ENCODE measurements at places on chromosomes 7 and 10. TPM values are rescaled to one million over a fixed set of nuclear protein-coding genes. Genes with fewer than 3 reads are reported as not detected.

DNA sequence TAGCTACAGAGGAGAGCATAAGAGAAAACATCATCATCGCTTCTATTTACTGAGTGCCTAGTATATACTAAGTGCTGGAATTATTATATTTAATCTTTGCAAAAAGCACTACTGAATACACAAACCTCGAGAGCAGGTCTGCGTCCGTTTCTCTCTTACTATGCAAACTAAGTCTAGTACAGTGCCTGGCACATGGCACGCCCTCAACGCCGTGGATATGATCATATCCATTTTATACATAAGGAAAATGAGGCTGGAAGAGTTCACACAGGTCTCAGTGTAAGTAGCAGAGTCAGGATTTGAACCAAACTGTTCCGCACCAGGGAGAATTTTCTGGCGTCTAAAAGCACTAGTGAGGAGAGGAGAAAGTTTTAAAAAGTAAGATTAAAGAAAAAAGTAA is 17.6 kb downstream of the MXI1 start:
- H3K27me3 ChIP-seq, result no peaks in the 10 kb centered on the region
- H3K4me1 ChIP-seq, result peaks cover 41% of the 10 kb centered on the region
- no peaks in the 10 kb centered on the region for H3K36me3 ChIP-seq
- peak overlapping the region; percentile 95 for H3K27ac ChIP-seq
- DNase-seq, result no peak

Gene CHAT
- not detected for polyA plus RNA-seq

DNA sequence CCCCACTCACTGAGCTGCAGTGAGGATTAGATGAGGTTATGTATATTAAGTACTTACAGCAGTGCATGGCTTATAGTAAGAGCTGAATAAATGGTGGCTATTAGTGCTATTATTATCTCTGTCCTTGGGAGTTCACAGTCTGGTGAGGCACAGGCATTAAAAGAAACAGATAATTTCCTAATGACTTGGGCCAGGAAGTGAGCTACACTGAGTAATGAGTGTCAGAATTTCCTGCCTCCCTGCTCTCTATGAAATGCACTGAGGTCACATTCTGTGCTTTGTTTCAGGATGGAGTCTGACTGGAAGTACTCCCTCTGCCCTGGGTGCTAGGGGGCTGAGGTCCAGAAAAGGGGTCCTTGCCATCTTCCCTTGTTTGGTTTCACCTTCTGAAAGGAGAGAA is 48.7 kb upstream of the LOXL4 start:
- H3K27me3 ChIP-seq, result peaks cover 14% of the 10 kb centered on the region
- no peak for DNase-seq
- H3K27ac ChIP-seq, result peak overlapping the region; percentile 90
- H3K4me3 ChIP-seq, result no peak overlapping the region

DNA sequence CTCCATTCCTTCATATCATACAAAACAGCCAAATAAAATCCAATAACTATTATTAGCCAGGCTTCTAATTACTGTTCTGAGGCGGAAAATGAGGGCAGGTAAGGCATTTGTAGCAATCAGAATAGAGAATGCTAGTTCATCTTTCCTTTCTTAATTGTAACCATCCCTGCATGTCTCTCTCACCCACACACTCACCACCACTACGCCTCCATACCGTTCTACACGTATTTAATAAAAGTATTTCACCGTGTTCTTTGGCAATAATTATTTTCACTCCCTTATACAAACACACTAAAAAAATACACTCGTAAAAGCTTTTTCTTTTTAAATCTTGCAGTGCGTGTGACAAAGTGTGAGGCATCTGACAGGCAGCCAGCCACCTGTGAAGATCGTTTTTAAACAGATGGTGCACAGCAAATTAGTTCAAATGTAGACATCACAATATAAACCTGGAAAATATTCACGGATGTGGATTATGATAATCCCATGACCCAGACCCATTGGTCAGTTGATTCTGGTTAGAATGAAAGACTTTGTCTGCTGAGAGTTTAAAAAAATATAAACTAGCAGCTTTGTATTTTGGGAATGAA is 653.6 kb downstream of the REEP3 start:
- no peaks in the 10 kb centered on the region for H3K27me3 ChIP-seq
- H3K4me3 ChIP-seq, result no peak overlapping the region
- H3K4me1 ChIP-seq, result no peaks in the 10 kb centered on the region
- no peak for DNase-seq

Gene SPDYE9
- 0.25 TPM for polyA plus RNA-seq

DNA sequence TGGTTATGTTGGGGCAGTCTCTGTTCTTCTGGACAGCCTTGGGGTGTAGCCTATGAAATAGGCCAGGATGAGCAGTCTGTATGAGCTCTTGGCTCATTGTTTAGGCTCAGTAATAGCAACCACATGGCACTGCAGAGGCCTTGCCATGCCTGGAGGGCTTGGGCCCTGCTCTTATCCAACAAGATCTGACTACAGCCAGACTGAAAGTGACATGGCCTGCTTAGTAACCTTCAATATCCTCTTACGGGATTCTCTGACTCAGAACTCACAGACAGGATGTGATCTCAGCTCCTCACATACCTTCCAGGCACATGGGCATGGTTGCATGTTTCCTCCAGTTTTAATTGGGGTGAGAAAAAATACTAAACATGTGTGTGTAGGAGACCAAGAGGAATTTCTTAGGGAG is 289.3 kb downstream of the PTEN start:
- no peak for DNase-seq
- H3K4me1 ChIP-seq, result peaks cover 14% of the 10 kb centered on the region
- no peak overlapping the region for H3K27ac ChIP-seq

GRCh38 chr7:124124201-124124600 is 91.3 kb upstream of the TMEM229A start:
- H3K4me1 ChIP-seq, result no peaks in the 10 kb centered on the region
- H3K27me3 ChIP-seq, result no peaks in the 10 kb centered on the region
- no peaks in the 10 kb centered on the region for H3K36me3 ChIP-seq
- H3K27ac ChIP-seq, result no peak overlapping the region

DNA sequence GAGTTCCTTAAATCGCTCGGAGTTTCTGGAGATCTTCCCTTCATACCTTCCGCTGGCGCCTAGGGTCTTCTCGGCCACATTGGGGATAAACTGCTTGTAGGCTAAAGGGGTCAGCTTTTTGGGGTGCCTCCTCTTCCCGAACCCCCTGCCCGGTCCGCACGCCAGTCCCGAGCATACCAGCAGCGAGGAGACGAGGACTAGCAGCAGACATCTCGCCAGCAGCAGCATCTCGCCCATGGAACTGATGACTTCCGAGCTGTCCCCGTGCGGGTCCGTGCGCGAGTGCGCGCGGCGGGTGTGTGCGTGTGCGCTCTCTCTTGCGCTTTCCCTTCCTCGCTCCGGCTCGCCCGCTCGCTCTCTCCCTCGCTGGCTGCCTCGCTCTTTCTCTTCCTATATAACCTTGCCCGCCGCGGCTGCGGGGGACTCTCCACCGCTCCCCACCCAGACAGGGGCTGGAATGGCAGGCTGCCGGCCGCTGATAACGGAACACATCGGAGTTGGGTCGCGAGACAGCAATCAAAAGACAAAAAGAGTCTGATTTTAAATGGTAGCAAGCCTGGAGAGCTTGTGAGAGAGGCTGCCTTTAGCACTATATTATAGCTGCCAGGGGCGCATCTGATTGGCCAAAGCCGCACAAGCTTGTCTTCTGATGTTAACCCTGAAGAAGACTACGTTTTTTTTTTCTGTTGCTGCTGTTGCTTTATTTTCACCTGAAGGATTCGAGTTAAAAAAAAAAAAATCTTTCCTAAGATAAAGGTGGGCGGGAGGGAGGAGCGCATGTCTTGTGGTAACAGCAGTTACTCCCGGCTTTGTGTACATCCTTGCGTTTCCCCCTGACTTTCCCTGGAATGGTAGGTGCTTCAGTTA is at the start of gene SHH:
TSS of gene SHH (minus strand) at position 569 of the 867 bp plus-strand sequence. CDS start at position 228, 341 bp downstream.
- H3K27me3 ChIP-seq, result peaks cover 78% of the 10 kb centered on the region
- H3K36me3 ChIP-seq, result peaks cover 7% of the 10 kb centered on the region
- H3K4me3 ChIP-seq, result peak within 1 kb of the TSS; percentile 84
- H3K4me1 ChIP-seq, result peaks cover 38% of the 10 kb centered on the region

Gene MALSU1
- 61.4 TPM for polyA plus RNA-seq

DNA sequence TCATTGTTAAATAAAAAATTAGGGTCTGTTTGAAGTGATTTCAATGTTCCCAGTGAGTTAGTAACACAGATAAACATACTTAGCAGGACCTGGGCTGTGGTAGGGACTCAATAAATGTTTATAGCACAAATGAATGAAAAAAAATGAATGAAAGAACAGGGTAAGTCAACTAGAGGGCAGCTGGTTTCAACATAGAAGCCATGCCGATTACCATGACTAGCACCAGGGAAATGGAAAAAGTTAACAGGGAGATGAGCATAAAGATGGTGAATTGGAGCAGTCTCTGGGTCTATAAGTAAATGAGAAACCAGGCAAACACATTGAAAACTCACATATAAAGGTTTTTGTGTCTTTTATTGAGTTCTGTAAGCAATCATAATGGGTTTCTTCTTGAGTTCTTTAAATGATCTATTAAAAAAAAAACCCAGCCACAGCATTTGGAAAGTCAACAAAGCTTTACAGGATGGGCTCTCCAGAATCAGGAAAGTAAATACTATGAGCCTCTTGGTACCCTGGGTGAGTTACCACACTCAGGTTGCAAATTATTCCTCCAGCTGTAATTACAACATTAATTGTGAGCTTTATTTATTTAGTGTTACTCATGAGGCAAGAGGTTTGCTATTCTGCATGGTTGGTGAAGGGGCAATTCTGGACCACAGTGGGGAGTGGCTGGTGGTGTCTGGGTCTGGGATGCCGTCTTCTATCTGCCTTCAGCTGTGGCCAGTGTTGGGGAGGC is 46.1 kb upstream of the MTPN start:
- H3K4me3 ChIP-seq, result no peak overlapping the region
- H3K36me3 ChIP-seq, result peaks cover 11% of the 10 kb centered on the region
- DNase-seq, result no peak
- no peak overlapping the region for H3K27ac ChIP-seq

DNA sequence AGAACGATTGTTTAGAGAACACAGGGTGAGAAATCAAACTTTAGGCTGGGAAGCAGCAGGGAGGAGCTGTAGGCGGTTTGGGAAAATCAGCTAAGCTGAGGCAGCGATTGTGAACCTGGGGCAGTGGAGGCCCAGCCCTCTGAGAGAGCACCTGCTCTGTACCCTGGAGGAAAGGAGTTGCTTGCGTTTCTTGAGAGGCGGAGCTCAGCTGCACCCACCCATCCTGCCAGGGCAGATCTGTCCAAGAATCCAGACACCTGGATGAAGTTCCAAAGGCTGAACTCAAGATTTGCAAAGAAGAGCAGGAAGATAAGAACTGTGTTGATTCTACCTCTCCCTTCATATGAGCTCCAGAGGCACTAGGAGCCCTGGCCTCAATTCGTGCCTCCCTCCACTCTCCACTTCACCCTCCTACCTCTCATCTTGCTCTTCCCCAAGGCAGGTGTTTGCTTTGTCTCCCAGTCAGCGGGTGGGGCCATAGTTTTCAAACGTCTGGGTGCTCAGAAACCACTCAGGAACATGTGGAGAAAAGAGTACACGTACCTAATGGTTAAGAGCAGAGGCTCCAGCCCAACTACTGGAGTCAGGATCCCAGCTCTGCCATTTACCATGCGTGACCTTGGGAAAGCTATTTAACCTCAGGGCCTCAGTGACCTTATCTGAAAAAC is 21.5 kb upstream of the TMEM213 start:
- no peak overlapping the region for H3K4me3 ChIP-seq
- H3K27ac ChIP-seq, result no peak overlapping the region
- H3K4me1 ChIP-seq, result no peaks in the 10 kb centered on the region
- no peaks in the 10 kb centered on the region for H3K27me3 ChIP-seq

- no peaks in the 10 kb centered on the region for H3K36me3 ChIP-seq
- H3K27me3 ChIP-seq, result peaks cover 11% of the 10 kb centered on the region
- H3K27ac ChIP-seq, result no peak overlapping the region
- H3K4me3 ChIP-seq, result no peak overlapping the region
These were observed 59.7 kb upstream of the PRSS1 start for GRCh38 chr7:142689439-142690120.

Gene COL13A1
- polyA plus RNA-seq, result not detected

Gene CPVL
- 1.4 TPM for polyA plus RNA-seq

Gene CALCR
- not detected for polyA plus RNA-seq

DNA sequence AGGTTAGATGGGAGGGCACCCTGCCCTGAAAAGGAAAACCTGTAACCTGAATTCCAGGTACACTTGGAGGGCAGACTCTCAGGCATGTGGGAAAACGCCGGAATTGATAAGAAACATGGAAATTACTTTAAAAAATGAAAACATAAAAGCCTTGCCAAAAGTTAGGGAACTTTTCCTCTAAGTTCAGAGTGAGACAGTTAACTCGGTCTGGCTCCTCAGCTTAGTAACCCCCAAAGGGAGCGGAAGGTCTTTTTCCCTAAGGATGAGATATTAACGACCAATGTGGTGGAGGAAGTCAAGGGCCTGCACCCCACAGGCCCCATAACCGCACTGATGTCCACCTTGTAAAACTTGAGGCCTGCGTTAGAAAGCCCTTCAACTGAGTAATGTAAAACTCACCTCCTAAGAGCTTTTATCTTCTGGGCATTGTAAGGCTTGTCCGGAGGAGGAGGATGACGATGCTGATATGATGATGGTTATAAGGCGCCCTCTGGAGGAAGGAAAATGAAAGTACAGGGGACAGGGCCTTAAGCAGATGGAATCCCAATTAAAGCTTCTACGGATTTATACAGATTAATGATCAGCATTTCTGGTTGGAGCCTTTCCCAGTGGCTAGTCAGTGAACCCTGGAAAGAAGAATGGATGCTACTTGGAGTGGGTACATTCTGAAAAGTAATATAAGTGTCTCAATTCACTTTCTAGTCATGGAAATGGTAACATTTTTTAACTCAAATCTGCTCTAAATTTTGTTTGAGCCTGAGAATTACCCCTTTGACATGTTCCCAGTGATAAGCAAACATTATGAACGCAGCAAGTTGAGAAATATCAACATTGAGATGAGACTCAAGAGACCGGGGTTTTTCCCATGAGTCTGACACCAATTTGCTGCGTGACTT is 694 bp downstream of the COL1A2 start:
- H3K4me1 ChIP-seq, result peaks cover 23% of the 10 kb centered on the region
- peaks cover 47% of the 10 kb centered on the region for H3K27me3 ChIP-seq
- peak overlapping the region; percentile 89 for H3K4me3 ChIP-seq
- no peak overlapping the region for H3K27ac ChIP-seq
- peak; percentile 65 for DNase-seq

GRCh38 chr7:420142-421093 is 99.2 kb downstream of the PDGFA start:
- H3K27ac ChIP-seq, result no peak overlapping the region
- H3K4me1 ChIP-seq, result no peaks in the 10 kb centered on the region
- DNase-seq, result no peak
- H3K4me3 ChIP-seq, result no peak overlapping the region
- H3K36me3 ChIP-seq, result peaks cover 3% of the 10 kb centered on the region
- H3K27me3 ChIP-seq, result no peaks in the 10 kb centered on the region

DNA sequence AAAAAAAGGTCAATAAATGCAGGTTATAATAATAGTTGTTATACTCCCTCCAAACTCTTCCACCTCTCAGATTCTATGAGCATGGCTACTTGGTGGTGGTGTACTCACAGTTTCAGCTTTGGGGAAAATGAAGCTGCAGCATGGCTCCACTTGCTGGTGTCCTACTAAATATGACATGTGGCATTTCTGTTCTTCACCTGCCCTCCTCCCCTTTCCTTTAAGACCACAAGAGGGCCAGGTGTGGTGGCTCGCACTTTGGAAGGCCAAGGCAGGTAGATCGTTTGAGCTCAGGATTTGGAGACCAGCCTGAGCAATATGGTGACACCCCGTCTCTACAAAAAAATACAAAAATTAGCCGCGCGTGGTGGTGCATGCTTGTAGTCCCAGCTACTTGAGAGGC is 101.1 kb downstream of the SLC37A3 start:
- H3K4me1 ChIP-seq, result peaks cover 4% of the 10 kb centered on the region
- H3K27me3 ChIP-seq, result no peaks in the 10 kb centered on the region
- H3K36me3 ChIP-seq, result no peaks in the 10 kb centered on the region
- H3K27ac ChIP-seq, result no peak overlapping the region
- H3K4me3 ChIP-seq, result no peak overlapping the region

GRCh38 chr10:27536437-27536836 is 32.3 kb downstream of the RAB18 start:
- peaks cover under 1% of the 10 kb centered on the region for H3K4me1 ChIP-seq
- H3K36me3 ChIP-seq, result peaks cover 23% of the 10 kb centered on the region
- no peak for DNase-seq

All from naive B cell (primary cell).